Placental epithelial cell (primary cell): ENCODE measurements at places on chromosomes 13 and 19. TPM values are rescaled to one million over a fixed set of nuclear protein-coding genes. Genes with fewer than 3 reads are reported as not detected.

The TSHZ3 gene
- total RNA-seq = 2.4 and 3.8 TPM in 2 replicates

The ZNF415 gene
- 16.7 and 22.0 TPM in 2 replicates for total RNA-seq

The SHANK1 gene
- total RNA-seq = not detected in 2 replicates

The FAM124A gene
- under 0.01 TPM in 1 of 2 replicates, not detected in the other for total RNA-seq

The OR1M1 gene
- total RNA-seq = not detected in 2 replicates

The MBD3L2 gene
- not detected in 2 replicates for total RNA-seq

The CEACAM16 gene
- not detected in 2 replicates for total RNA-seq

The ZNF560 gene
- 0.33 and 0.39 TPM in 2 replicates for total RNA-seq

The ZNF20 gene
- 7.5 and 8.5 TPM in 2 replicates for total RNA-seq

The CCDC8 gene
- 13.7 and 28.7 TPM in 2 replicates for total RNA-seq

The CBY2 gene
- total RNA-seq = not detected in 2 replicates

The ITGBL1 gene
- 22.8 and 63.8 TPM in 2 replicates for total RNA-seq

The EXOC3L2 gene
- total RNA-seq = 0.11 TPM in 1 of 2 replicates, not detected in the other

The ZNF69 gene
- 27.9 and 38.4 TPM in 2 replicates for total RNA-seq

The ZNF709 gene
- total RNA-seq = 5.1 and 6.7 TPM in 2 replicates

The ZNF823 gene
- 18.7 and 29.4 TPM in 2 replicates for total RNA-seq

The ZNF699 gene
- total RNA-seq = 8.6 and 19.3 TPM in 2 replicates

The TSKS gene
- total RNA-seq = 0.76 and 6.7 TPM in 2 replicates

The ZNF571 gene
- total RNA-seq = 3.1 and 3.4 TPM in 2 replicates

The HCN2 gene
- 0.33 and 0.39 TPM in 2 replicates for total RNA-seq

The ZNF221 gene
- total RNA-seq = 7.0 and 7.9 TPM in 2 replicates

The PTGER1 gene
- total RNA-seq = 0.79 and 1.7 TPM in 2 replicates

The PRSS57 gene
- not detected in 2 replicates for total RNA-seq

The GARIN5A gene
- total RNA-seq = 1.2 and 1.6 TPM in 2 replicates

The TCF3 gene
- total RNA-seq = 50.3 and 85.7 TPM in 2 replicates

The ELSPBP1 gene
- not detected in 2 replicates for total RNA-seq

The CLDND2 gene
- not detected in 2 replicates for total RNA-seq

The ADAT3 gene
- 5.3 and 9.0 TPM in 2 replicates for total RNA-seq

The ZNF284 gene
- 4.8 and 5.1 TPM in 2 replicates for total RNA-seq
